Activated naive CD4-positive, alpha-beta T cell treated with anti-CD3 and anti-CD28 coated beads for 36 hours (primary cell): ENCODE measurements at places on chromosomes 5 and 9.

- DNase-seq: no peak
Observed at GRCh38 chr9:95903398-95903797, 27.9 kb downstream of the ERCC6L2 start.

DNA sequence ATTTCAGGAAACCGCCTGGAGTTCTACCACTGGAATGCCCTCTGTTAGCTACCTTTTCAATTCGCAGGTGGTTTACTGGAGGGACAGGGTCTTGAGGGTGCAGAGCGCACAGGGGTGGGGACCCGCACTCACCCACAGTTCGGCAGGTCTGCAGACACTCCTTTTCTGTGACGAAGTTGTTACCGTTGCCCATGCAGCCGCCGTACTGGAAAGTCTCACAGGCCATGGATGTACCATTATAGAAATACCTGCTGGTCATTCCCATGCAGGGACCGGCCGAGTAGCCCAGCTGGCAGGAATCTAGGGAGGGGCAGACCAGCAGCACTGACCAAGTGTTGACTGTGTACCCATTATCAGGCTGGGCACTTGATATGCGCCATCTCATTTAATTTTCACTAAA lies 16.8 kb downstream of the AMBP start:
- DNase-seq: no peak

DNA sequence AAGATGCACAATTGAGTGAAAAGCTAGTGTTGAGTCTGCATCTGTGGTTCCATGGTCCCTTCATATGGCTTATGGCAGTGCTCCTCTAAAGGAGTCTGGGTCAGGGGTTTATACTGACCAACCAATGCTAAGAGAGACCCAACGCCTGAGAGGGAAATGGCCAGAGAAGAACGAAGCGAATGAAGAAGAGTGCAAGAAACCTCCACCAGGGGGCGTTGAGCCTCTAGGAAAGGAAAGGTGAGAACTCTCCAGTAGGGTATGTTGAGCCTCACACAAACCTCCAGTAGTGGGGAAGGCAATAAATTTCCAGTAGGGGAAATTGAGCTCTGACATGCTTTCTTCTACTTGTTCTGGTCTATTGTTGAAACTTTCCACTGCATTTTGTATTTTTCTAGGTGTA lies 470.6 kb downstream of the PRDM9 start:
- DNase-seq: peak; percentile 14

DNA sequence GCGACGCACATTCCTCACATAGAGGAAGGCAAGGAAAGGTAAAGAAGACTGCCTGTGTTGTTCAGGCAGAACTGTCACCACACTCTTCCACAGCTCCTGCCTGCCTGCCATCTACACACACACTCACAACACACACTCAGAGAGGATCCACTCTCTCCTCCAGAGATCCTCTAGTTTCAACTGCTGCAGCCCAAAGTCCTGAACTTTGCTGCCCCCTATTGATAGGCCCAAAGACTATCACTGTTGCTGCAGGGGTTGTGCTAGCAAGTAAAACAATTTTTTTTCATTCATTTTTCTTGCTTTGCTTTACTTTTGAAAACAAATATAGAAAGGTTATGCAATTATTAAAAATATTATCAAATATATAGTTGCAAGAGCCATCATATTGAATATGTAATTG lies 5.9 kb upstream of the CFAP90 start:
- DNase-seq: peak; percentile 55
